Activated T-cell treated with anti-CD3 and anti-CD28 coated beads for 1 hour (primary cell): ENCODE measurements at places on chromosomes 16 and 17.

DNA sequence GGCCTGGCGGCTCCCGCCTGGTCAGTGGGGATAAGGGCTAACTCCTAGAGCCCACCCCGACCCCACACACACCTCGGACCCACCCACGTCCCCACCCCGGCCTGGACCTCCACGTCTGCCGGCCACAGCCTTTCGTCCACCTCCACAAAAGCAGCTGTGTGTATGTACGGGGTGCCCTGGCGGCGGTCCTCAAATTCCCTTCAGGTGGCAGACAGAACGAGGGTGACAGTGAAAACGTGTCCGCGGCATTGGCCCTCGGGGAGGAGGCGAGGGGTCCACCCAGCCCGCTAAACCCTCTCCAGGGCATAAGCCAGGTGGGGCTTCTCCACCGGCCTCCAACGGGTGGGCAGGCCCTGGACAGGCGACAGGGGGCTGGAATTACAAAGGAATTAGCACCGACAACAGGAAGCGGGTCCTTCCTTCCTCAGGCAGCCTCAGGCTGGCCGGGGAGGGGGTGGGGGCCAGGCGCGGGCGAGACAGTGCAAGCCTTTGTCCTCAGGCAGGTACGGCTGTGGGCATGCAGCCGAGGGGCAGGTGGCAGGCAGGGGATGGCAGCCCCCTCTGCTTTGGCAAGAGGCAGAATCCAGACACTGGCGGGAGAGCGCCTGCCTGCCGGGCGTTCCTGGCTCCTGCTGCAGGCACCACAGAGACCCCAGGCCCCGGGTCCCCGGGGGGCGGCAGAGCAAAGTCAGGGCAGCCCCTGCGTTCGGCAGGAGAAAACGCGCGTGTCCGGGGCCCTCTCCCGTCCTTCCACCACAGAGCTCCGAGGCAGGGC lies 12.3 kb upstream of the PITPNA start:
- no peak for DNase-seq

DNA sequence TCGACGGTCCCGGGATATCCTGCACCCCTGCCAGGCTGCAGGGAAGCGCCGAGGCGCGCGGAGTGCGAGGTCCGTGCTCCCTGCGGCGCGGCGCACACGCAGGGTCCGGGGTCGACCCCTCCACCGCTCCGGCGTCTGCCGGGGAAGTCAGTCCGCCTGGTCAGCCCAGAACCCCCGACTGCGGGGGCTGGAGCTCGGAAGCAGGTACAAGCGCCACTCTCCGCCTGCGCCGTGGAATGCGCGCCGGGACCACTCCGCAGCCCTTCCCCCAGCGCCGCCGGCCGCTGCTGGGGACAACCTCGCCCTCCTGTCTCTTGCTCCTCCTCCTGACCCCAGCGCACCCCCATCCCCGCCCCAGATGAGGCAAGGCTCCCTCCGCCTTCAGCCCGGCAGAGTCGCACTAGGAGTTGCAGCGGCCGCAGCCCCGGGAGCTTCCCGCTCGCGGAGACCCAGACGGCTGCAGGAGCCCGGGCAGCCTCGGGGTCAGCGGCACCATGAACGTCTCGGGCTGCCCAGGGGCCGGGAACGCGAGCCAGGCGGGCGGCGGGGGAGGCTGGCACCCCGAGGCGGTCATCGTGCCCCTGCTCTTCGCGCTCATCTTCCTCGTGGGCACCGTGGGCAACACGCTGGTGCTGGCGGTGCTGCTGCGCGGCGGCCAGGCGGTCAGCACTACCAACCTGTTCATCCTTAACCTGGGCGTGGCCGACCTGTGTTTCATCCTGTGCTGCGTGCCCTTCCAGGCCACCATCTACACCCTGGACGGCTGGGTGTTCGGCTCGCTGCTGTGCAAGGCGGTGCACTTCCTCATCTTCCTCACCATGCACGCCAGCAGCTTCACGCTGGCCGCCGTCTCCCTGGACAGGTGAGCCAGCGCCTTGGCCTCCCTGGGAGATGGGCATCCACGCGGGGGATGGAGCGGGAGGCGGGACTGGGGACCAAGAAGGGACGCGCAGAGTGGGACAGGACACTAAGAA lies at the start of gene GALR2:
GALR2 (plus strand) TSS at position 392 of the 974 bp plus-strand sequence; CDS start at position 495, 103 bp downstream.
- no peak for DNase-seq

DNA sequence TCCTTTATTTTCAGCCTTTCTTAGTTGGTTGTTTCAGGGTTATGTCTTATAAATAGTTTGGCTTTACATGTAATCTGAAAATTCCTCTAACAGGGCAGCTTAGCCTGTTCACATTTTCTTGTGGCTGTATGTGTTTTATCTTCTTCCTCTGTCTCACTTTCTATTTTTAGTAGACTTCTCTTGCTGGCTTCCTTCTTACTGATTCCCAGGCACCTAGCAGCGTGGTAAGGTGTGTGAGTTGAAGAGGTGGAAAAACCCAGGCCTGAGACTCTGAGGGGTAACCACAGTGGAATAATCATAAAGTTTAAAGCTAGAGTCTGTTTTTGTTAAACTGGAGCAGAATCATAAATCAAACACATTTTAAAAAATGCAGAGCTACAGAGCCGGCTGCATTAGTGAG lies 190.9 kb downstream of the LGALS9B start:
- DNase-seq, result no peak

GRCh38 chr16:68064791-68065365 lies 20.3 kb upstream of the NFATC3 start:
- DNase-seq, result peak; percentile 62

- no peak for DNase-seq
Observed at GRCh38 chr16:51557670-51558069, 406.6 kb upstream of the SALL1 start.

DNA sequence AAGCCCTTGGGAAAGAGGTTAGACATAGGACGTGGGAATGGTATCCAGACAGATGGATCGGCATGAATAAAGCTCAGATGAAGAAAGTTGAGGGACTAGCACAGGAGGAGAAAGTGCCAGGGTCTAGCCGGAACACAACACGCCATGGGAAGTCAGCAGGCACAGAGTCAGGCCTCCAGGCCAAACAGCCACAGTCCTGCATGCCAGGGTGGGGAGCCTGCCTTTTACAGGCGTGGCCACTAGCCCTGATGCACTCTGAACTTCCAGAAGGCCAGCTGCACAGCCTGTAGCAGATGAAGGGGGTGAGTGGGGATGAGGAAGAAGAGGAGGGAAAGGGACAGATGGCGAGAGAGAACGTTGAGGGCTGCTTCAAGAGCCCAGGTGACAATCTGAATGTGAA lies 5.2 kb downstream of the B9D1 start:
- no peak for DNase-seq

DNA sequence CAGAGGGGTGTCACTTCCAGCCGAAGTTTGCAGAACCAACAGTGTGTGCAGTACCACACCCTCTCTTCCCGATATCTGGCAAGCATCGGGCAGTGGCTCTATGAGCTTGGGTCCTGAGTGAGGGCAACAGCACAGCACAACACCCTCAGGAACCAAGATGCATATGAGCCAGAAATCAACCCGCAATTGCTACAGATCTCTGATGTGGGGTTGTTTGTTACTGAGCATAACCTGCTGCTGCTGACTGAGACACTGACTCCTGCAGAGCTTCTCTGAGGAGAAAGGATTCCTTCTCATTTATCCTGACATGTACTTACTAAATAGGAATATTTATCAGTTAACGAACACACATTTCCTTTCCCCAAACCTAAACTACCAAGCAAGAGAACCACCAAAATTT lies 218.3 kb downstream of the RBFOX3 start:
- DNase-seq, result no peak

- no peak for DNase-seq
Observed at GRCh38 chr17:75517297-75517865, 1.1 kb downstream of the TSEN54 start.

DNA sequence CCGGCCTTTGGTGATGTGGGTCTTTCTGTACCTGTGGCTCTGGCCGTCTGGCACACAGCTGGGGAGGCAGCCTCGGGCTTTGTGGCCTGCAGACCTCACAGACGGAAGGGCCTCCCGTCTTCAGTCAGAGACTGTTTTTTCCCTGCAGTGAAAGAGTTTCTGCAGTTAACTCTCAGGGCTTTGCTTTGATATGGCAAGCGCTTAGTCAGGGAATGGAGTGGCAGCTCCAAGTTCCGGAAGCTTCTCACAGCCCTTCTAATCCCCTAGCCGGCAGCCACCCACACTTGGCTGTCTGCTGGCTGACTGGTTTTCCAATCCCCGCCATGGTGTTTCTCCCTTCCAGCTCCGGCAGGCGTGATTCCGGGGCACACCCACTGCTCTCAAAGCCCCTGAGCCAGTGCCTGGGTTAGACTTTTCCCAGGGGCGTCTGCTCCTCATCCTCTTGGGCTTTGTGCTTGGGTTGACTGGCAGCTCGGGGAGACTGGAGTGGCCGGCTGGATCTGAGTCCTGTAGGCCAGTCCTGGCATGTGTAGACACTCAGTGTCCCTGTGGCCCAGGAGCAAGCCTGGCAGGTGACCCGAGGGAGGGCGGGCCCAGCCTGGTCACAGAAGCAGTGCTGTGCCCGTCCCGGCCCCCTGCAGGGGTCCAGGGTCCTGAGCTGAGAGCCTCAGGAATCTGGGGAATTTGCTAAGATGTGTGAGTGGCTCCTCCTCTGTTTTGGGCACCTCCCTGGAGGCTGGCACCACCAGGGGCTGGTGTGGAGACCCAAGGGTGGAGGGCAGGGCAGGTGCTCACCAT lies 29.9 kb downstream of the BAIAP2 start:
- DNase-seq, result no peak

DNA sequence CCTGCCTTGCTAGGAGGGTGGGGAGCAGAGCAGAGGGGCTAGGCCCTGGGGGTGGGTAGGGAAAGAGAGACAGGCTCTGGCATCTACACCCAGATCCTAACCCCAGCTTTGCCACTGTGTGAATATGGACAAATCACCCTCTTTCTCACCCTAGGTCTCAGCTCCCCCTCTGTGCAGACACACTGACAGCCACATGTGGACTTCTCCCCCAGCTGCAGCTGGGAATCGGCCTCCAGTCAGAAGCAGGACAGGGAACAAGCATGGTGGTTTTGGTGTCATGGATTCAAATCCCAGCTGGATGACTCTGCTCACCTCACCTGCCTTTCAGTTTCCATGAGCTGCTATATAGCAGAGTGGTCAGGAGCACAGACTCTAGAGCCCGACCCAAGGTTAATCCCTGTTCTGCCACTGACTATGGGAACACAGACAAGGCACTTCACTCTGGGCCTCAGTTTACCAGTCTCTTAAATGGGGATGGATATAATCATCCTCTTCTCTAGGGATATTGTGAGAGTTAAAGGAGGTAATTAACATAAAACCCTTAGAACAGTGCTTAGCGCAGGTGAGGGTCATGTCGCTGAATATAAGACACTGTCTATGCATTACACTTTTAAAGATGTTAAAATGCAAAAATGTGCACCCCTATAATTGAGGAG lies 26.2 kb upstream of the MAP3K14 start:
- no peak for DNase-seq

GRCh38 chr17:49016775-49017463 lies 19.7 kb downstream of the IGF2BP1 start:
- no peak for DNase-seq

GRCh38 chr17:44331249-44331760 lies 6.7 kb upstream of the SLC25A39 start:
- DNase-seq, result peak; percentile 48

GRCh38 chr17:6485646-6486412 lies 41.6 kb downstream of the PIMREG start:
- DNase-seq, result no peak

DNA sequence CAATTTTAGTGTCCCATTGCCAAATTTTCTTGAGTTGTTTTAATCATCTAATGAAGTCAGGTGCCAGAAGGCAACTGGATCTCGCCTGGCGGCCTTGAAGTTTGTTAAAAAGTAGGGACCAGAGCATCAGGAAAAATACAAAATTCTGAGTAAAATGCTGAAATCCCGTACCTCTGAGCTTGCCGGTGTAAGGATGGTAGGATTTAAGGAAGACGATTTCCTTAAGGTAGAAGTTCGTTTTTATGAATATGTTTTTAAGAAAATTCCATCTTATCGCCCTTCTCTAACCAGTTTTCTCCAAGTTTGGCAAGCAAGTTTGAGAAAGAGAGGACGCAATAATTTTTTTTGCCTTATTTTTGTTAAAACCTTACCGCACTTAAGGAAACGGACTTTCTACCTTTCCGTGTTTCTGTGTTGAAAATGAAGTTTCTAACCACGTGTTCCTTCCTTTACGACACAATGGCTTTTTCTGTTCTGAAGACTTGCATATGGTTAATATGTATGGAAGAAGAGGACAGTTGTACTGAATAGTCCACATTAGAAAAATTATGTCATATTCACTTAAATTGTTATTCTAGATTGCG lies 748 bp downstream of the ATF7IP2 start:
- DNase-seq, result no peak

DNA sequence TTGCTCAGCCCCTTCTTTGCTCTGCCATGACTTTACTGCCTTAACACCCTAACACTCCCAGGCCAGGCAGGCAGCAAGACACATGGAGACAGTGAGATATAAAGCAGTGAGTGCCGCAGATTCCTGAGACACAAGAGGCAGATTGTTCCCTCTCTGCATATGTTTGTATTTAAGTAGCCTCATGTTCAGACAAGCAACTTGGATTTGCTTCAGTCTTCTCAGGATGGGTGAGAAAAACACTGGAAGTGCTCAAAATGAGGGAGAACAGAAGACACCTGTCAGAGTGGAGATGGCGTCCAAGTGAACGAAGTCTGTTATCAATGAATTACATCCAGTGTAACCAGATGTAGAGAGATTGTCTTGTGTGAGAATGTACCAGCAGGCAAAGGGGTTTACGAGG lies 86.8 kb downstream of the CES1 start:
- no peak for DNase-seq

GRCh38 chr17:50719924-50720794 lies 756 bp downstream of the LUC7L3 start:
- DNase-seq, result no peak

GRCh38 chr16:17294856-17295255 lies 175.9 kb downstream of the XYLT1 start:
- DNase-seq, result no peak

DNA sequence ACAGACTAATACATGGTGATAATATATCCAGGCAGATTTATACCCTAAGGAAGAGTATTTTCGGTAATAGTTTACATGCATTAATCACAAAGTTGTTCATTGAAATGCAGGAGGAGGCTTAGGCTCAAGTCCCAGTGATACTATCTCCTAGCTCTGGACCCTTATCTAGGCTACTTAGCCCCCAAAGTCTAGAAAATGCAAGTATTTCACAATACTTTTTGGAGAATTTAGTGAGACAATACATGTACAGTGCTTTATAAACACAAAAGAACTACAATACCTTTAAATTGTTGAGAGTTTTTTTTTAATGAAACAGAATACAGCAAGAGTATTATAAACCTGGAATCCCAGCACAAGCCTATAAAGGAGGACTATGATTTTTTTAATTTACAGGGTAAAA lies 473.9 kb downstream of the HS3ST3B1 start:
- DNase-seq, result no peak

DNA sequence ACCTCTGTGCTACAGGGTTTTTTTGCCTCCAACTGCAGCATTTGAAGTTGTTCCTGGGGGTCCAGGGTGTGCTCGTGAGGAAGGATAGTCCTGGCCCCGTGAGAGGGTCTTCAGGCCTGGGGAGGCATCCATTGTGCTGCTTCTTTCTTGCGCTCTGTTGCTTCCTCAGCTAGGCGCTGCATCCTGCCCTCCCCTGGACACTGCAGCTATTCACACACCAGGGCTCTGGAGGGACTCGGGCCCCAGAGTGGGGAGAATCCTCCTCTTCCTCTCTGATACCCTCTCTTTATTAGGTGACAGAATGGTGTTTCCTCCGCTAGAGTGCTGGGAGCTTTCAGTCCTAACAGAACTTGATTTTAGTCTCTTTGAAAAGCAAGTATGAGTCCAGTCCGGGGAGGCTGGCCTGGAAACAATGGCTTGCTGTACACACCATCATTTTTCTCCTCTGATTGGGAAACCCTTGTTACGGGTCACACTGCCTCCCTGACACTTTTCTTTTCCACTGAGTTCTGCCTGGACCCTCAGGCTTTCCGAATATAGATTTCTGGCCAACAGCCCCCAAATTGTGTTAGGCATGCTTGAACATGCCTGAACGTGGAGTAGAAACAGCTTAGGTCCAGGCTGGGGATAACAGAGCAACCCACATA lies 81.4 kb upstream of the ELAC2 start:
- no peak for DNase-seq
